Ovary (tissue), 10 donors: ENCODE measurements at places on chromosomes 2 and 18.

GRCh38 chr2:51065276-51065675, 33.3 kb upstream of the NRXN1 start:
- DNase-seq: no peak

DNA sequence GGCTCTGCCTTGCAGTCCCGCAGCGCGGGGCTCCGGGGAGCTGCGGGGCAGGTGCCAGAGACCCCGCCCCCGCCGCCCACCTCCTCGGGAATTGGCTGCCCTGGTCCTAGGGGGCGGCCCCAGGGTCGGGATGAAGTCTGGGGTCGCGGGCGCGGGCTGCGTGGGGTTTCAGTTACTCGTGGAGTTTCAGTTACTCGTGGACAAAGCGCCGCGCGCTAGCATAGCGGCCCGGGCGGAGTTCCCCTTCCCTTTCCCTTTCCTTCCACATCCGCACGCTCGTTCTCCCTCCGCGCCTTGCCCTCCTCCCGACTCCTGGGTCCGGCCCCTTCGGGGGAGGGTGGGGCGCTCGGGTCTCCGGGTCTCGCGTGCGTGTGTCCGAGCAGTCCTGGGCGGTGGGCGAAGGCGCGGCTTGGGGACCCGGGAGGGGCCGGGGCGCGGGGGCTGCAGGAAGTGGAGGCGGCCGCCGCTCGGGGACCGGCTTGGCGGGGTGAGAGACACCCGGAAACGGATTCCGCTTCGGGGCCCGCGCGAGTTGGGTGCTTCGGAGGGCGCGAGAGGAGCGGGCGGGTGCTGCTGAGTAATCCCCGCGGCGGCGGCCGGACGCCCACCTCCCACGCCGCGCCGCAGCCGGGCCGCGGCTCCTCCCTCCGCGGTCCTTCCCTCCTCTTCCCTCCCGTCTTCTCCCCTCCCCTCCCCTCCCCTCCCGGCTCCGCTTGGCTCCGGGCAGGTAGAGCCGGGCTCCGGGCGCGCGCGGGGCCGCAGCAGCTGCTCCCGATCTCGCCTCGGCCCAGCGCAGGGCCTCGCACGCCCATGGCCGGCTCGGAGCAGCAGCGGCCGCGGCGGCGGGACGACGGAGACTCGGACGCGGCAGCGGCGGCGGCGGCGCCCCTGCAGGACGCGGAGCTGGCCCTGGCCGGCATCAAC, at the start of gene TTC39C:
Gene TTC39C, plus strand, starts transcription at position 693 of the 924 bp plus-strand sequence. Its CDS starts 118 bp downstream, at position 811.
- peak; percentile 75 for DNase-seq

GRCh38 chr2:31067259-31067658, 71.0 kb downstream of the GALNT14 start:
- no peak for DNase-seq

DNA sequence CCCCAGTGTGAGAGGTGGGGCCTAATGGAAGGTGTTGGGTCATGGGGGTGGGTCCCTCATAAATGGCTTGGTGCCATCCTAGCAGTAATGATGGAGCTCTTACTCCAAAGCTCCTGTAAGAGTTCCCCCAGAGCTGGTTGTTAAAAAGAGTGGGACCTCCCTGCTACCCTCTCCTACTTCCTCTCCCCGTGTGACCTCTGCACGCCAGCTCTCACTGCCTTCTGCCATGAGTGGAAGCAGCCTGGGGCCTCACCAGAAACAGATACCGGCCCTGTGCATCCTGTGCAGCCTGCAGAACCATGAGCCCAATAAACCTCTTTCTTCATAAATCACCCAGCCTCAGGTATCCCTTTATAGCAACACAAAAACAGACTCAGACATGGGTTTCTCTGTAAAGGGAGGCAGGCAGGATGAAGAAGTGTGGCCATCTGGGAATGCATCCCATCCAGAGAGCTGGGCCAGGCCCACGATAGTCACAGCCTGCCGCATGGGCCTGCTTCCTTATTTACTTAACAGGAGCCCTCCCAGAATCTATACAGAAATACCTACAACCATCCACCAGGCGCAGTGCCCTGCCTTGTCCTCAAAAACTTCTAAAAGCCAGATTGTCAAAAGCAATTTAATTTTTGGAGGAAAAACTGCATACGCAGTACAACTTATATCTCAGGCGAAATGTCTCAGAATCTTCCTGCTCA, 7.5 kb downstream of the PRLH start:
- no peak for DNase-seq
